Effector CD8-positive, alpha-beta T cell (primary cell): ENCODE measurements at places on chromosomes 6 and 20.

GRCh38 chr6:76803038-76803580 lies 660.2 kb downstream of the HTR1B start:
- no peak for DNase-seq

DNA sequence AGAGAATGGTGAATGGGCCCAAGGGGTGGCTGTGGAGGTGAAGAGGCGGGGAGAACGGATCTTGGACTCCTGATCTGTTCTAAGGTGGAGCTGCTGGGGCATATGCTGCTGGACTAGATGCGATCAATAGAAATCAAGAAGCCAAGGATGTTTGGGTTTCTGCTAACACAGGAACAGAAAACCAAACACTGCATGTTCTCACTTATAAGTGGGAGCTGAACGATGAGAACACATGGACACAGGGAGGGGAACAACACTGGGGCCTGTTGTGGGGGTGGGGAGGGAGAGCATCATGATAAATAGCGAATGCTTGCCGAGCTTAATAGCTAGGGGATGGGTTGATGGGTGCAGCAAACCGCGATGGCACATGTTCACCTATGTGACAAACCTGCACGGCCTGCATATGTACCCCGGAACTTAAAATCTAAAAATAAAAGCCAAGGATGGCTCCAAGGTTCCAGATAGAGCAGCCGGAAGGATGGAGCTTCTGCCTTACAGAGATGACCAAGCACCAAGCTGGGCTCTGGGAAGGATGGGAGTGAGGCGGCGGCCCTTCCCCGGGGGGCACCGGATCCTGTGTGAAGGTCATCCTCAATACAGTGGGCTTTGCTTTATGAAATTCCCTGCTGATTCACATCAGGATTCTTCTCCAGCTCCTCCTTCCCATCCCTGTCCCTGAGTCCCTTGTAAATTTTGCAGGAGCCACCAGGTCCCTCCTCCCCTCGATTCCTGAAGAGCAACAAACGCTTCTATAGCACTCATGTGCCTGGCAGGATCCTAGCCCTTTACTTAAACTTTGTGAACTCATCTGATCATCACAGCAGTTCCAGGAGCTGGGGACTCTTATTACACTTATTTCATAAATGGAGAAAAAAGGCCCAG lies 109.2 kb upstream of the PTPN1 start:
- DNase-seq = no peak

GRCh38 chr20:31548820-31549512 lies 34.7 kb downstream of the HM13 start:
- no peak for DNase-seq

- DNase-seq = no peak
These were observed 266.7 kb upstream of the AGPAT4 start for GRCh38 chr6:161540532-161540931.

DNA sequence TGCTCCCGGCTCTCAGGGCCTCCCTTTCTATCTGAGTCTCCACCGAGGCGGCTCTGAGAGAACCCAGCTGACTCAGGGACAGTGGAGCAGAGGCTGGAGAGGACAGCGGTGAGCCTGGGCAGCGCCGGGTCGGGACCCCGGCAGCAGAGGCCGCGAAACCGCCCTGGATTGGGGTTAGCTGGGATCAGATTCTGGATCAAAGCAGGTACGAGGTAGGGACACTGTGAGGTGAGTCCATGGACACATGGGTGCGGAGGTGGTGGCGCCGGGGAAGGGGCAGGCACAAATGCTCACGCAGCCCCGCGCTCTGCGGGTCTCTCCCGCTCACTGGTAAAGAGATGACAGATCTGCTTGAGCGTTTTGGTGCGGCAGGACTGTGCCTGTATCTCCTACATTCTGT lies 146.4 kb upstream of the GGTLC1 start:
- DNase-seq = no peak

- DNase-seq = peak; percentile 25
These were observed at the start of gene LRFN2 for GRCh38 chr6:40587240-40588069. Gene LRFN2, minus strand, starts transcription at chr6:40587364.

GRCh38 chr6:43627008-43627825 lies 1.8 kb downstream of the GTPBP2 start:
- no peak for DNase-seq

DNA sequence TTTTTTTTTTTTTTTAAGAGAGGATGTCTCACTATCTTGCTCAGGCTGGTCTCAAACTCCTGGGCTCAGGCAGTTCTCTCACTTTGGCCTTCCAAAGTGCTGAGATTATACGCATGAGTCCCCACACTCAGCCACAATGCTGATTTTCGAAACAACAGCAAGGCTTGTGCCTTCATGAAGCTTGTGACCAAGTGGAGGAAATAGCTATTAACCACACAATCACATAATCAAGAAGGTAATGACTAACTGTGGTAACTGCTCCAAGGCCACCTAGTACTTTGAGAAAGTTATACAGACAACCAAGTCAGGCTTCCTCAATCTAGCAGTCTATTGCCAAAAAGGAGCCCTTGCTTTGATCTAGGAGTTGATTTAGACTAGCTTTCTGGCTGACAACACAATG lies 46.3 kb downstream of the SOD2 start:
- no peak for DNase-seq

GRCh38 chr6:161216616-161217205 lies 57.1 kb downstream of the AGPAT4 start:
- no peak for DNase-seq

DNA sequence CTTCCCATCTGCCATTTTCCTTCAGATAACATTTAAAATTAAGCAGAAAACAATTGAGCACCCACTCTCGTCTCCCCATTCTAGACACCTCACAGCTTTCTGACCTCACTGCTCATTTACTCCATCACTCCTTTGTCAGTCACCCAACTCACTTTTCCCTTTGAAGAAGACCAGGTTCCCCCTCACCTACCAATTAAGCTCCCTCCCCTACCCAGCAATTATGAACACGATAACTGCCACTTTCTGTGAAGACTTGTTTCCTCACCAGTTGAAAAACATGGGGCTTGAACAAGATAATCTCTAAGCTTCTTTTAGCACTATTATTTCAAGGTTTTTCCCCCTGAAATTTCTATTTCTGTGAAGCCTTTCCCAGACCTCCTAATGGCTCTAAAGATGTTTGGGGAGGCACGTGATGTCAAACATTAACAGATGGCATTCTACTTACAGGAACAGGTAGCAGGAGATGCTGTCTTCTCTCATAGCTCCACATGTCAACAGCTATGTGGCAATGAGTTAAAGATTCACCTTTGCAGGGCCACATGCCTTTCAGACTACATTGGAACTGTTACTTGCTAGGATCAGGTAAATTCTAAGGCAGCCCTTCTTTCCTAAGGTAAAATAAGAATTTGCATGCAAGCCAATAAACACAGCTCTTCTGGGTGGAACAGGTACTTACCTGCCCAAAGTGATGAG lies 24.8 kb upstream of the SLA2 start:
- no peak for DNase-seq

DNA sequence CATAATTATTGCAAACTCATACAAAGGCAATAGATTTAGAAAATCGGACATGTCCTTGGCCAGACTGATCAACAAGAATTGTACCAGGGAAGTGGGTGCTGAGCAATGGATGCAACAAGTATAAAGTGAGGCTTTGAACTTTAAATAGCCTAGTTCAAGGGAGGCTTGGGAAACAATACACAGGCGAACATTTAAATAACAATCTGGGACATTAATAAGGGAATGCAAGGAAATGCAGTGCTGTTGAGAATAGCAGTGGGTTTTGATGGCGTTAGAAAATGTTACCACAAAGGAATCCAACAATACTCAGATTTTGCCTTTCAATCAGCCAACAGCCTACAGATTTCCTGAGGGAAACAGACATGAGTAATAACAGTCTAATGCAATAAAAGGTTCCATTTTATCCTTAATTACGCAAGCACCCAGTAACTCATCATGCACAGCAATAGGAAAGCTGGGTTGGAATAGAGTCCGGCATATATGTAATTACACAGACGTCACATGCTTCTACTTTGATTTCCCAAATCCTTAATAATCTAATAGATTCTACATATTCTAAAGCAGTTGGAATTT lies 134.6 kb downstream of the PHACTR1 start:
- no peak for DNase-seq

DNA sequence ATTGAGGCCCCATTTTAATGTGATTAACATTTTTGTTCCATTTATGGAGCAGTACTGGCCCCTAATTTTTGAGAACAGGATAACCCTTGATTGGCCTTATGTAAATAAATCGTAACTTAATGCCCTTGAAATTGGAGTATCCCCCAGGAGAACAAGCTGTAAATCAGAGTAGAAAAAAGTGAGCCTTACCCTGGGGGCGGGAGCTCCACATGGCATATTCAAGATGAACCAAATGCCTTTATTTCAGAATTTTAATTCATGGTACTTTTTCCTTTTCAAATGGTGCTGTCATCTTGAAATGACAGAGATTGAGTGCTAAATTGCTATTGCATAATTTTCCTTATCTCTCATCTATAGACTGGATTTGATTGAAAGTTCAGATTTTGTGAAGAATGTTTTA lies 809.5 kb upstream of the FLRT3 start:
- DNase-seq = no peak

DNA sequence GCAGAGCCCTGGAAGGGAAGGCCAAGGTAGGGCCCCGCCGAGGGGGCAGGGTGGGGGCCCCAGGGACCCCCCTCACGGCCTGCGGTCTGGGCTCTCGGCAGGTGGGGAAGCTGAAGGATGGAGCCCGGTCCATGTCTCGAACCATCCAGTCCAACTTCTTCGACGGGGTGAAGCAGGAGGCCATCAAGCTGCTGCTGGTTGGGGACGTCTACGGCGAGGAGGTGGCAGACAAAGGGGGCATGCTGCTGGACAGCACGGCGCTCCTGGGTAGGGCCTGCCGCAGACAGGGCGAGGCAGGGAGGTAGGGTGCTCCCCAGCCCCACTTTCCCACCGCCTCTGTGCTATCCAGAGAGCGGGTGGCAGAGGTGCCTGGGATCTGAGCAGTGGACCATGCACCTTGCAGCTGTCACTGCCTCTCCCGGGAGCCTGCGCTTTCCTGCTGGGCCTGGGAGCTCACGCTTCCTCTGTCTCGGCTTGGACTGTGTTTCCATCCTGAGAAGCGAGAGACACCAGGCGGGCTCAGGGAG lies 83.1 kb downstream of the SYNJ2 start:
- no peak for DNase-seq

DNA sequence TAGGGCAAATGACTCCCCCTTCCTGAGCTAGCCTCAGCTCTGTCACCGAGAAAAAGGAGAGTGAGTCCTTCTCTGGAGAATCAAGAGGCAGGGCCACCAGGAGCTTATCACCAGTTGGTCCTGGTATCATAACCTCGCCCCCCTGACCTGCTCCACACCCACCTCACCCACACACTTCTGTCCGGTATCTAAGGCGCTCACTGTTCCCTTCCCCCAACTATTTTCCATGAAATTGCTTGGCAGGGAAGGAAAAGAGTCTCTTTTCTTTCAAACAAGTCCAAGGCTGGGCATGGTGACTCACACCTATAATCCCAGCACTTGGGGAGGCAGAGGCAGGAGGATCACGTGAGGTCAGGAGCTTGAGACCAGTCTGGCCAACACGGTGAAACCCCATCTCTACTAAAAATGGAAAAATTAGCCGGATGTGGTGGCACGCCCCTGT lies 77.6 kb downstream of the ZMYND8 start:
- DNase-seq = no peak

DNA sequence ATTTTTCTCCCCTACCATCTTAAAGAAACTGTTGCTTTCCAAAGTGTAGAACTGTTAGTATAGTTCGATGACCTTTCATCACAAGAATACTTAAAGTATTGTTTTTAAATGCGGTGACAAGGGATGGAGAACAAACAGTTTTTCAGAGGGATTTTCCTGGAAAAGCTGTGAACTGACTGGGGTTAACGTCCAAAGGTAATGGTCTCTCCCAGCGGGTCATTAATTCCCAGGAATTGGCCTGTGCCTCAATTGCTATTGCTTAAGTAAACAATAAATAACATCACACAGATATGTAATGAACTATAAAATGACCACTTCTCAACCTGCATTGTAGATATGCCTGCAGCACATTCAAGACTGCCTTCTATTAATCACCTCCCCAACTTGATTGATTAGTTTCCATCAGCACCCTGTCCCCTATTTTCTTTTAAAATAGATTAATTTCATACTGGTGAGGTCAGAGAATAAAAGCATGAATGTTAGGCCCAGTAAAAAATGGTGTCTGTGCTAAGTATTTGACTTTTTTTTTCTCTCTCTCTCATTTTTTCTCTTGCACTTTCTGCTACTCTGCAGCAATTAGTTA lies 268.2 kb downstream of the SAMD5 start:
- no peak for DNase-seq

- DNase-seq = no peak
These were observed 50.2 kb downstream of the HBS1L start for GRCh38 chr6:135004399-135004798.

GRCh38 chr6:161476711-161477110 lies 202.8 kb upstream of the AGPAT4 start:
- DNase-seq = no peak

- DNase-seq = peak; percentile 15
These were observed 19.8 kb upstream of the TREM1 start for GRCh38 chr6:41306187-41306854.

GRCh38 chr6:7723041-7723447 lies 2.9 kb upstream of the BMP6 start:
- DNase-seq = peak; percentile 10

- DNase-seq = no peak
These were observed 2.6 kb downstream of the ZMYND8 start for GRCh38 chr20:47353692-47354463.

DNA sequence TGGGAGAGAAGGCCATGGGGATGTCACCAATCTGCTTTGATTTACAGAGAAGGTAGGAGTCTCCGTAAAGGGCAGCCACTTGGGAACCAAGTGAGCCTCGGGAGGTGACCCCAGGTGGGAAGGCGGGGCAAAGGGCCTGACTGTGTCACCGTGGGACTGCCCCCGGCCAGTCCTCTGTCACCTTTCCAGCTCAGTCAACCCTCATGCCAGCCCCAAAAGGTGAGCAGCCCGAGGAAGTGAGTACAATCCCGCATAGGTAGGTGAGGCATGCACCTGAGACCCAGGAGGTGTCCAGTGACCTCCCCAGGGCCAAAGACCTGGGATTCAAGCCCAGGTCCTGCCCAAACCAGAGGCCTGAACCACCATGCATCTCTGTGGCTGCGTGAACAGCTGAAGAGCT lies 36.2 kb downstream of the BMP7 start:
- DNase-seq = no peak

- DNase-seq = no peak
These were observed 55.7 kb downstream of the FAM217A start for GRCh38 chr6:4023240-4023639.

GRCh38 chr20:43749734-43750294 lies 23.0 kb upstream of the GTSF1L start:
- peak; percentile 78 for DNase-seq

DNA sequence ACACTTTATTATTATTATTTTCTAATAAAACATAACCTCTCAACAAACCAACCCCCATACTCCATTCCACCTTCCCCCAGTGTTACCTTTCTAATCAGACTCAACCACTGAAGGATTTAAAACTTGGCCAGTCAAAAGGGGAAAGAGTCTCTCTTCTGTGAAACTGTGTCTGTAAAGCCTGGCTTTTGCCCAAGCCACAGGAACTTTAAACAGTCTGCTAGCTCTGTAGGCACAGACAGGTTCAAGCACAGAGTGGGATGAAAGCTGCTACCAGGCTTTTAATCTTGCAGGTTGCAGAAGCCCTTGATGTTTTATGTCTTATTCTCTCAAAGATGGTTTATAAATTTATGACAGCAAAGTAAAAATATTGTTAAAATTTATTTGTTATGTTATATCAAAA lies 585.7 kb downstream of the TENT5A start:
- no peak for DNase-seq

- no peak for DNase-seq
These were observed 38.7 kb downstream of the SYNE1 start for GRCh38 chr6:152598421-152598820.

- DNase-seq = no peak
These were observed 20.5 kb downstream of the GCLC start for GRCh38 chr6:53524455-53524815.

- no peak for DNase-seq
These were observed 265.4 kb upstream of the CDH4 start for GRCh38 chr20:60986506-60987156.
